Renal cortex interstitium (tissue), 15 donors: ENCODE measurements at places on chromosomes 12 and 14. TPM values are rescaled to one million over a fixed set of nuclear protein-coding genes. Genes with fewer than 3 reads are reported as not detected.

KRT79 gene
- polyA plus RNA-seq: not detected

IL31 gene
- polyA plus RNA-seq: not detected

- no peak for DNase-seq
Observed at GRCh38 chr12:54251667-54252284, 28.1 kb downstream of the CBX5 start.

- no peak for DNase-seq
Observed at GRCh38 chr14:92464716-92465115, 48.9 kb upstream of the RIN3 start.

GRCh38 chr12:121535150-121536053 lies 45.4 kb downstream of the KDM2B start:
- DNase-seq: no peak

DNA sequence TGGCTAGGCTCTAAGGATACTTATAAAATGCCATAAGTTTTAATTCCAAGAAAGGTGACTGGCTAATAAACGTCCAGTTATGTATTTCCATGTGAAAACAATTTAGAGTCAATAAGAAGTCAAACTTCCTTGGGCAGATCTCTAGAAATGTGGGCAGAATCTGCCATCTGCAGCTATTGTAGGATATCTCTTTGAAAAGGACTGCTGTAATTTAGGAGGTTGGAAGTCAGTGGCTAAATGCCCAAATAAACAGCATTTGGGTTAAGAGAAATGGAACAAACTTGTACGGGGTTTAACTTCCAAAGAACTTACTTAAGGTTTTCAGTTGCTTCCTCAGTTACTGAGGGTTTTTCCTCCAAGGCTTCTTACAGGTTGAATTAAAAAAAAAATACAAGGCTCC lies 121.6 kb downstream of the FIGNL2 start:
- no peak for DNase-seq

- no peak for DNase-seq
Observed at GRCh38 chr14:63470962-63471793, 72.0 kb downstream of the PPP2R5E start.
